ENCODE measurements at places on chromosomes 6 and 20.
A peak's percentile ranks its signal among the peaks of the same experiment; 100 is the strongest.

- DNase-seq: peak; percentile 87
Measured at GRCh38 chr6:33768644-33769120, 20.2 kb downstream of the LEMD2 start.

- DNase-seq: no peak
Measured at GRCh38 chr6:125659887-125660286, 89.5 kb upstream of the HEY2 start.

GRCh38 chr6:166336847-166337246 lies 5.5 kb downstream of the SFT2D1 start:
- DNase-seq: no peak

DNA sequence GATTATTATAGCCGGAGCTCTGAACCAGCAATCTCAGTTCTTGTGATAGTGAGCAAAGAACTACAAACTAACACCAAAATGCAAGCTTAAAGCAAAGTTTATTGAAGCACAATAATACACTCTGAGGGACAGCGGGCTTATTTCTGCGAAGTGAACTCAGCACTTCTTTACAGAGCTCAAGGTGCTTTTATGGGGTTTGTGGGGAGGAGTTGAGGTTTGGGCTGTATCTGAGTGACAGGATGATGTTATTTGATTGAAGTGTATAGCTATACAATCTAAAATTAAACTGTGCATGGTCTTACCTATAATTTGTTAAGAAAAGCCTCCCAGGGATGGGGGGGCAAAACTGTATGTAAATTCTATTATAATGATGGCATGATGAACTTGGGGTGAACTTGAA lies 1.0 kb upstream of the HFE start:
- no peak for DNase-seq

- no peak for DNase-seq
Measured at GRCh38 chr20:19821606-19822005, 63.5 kb downstream of the RIN2 start.

GRCh38 chr6:884570-884969 lies 191.6 kb upstream of the EXOC2 start:
- no peak for DNase-seq

DNA sequence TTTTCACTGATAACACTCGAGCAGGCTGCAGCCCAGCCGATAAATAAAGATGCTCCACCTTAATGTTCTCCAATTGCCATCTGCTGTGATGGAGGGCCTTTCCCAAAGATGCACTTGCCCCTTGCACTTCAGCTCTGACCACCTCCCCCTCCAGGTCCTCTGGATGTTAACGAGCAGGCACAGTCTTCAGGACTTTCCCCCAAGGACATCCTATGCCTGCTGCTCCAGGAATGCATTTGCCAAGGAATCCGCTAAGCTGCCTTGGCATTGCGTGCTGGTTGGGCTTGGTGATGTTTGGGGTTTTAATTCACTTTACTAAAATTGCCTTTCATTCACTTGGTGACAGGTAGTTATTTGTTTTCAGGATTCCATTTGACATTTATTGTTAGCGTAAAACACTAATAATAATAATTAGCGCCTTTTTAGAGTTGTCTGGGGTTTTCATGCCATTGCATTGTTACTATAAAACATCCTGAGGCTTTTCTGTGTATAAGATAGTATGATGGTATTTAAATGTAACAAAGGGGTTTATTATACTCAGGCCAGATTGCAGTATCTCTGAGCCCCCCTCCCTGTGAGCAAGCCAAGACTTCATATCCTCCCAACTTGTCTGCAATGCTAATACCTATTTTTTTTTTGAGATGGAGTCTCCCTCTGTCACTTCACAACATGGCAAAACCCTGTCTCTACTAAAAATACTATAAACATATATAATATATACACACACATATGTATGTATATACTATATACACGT lies 66.7 kb upstream of the TSHZ2 start:
- no peak for DNase-seq

DNA sequence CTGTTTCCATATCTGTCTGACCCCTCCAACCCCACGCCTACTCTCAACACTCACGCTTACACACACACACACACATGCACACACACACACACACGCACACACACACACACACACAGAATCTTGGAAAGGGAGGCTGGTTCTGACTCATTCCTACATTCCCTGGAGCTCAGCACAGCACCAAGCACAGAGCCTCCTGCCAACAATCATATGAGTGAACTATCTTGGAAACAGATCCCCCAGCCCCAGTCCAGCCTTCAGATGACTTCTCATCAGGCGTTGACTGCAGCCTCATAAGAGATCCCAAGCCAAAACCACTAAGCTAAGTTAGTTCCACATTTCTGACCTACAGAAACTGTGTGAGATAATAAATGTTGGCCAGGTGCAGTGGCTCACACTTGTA lies 14.1 kb upstream of the HCK start:
- DNase-seq: no peak

GRCh38 chr20:46113113-46113470 lies 5.0 kb upstream of the CD40 start:
- DNase-seq: no peak

- no peak for DNase-seq
Measured at GRCh38 chr20:59839400-59839799, 94.0 kb downstream of the SYCP2 start.

- DNase-seq: no peak
Measured at GRCh38 chr6:138105446-138105845, 1.8 kb downstream of the PERP start.

GRCh38 chr20:1291191-1291741 lies 25.2 kb downstream of the SNPH start:
- DNase-seq: no peak

DNA sequence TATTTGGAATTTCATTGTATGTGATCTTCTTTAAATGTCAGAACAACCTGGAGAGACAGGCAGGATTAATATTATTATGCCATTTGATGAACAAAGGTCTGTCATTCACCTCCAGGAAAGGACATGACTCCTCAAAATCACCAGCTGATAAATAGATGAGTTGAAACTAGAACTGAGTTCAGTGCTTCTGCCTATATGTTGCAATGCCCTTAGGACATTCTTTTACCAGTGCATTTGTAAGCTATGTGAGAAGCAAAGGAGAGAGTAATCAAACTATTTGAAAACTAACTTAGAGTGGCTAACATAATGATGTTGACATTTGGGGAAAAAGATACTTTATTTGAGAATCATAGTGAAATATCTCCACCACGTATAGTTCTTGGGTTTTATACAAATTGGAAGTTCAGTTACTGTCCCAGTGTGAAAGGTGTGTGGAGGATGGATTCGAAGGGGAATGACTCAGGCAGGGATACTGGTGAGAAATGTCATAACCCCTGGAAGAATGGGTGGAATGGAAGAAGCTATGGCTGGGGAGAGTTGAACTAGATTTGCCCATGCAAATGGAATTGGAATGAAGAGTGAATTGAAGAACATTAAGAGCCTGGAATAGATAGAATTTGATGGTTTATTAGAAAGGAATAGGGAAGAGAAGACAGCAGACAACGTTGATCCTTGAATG lies 21.5 kb downstream of the PKIB start:
- no peak for DNase-seq

GRCh38 chr6:81766482-81767069 lies 14.1 kb upstream of the TENT5A start:
- no peak for DNase-seq

- no peak for DNase-seq
Measured at GRCh38 chr6:149563203-149563927, 2.8 kb upstream of the GINM1 start.

- peak; percentile 42 for DNase-seq
Measured at GRCh38 chr20:36339646-36340592, 33.8 kb downstream of the DLGAP4 start.

DNA sequence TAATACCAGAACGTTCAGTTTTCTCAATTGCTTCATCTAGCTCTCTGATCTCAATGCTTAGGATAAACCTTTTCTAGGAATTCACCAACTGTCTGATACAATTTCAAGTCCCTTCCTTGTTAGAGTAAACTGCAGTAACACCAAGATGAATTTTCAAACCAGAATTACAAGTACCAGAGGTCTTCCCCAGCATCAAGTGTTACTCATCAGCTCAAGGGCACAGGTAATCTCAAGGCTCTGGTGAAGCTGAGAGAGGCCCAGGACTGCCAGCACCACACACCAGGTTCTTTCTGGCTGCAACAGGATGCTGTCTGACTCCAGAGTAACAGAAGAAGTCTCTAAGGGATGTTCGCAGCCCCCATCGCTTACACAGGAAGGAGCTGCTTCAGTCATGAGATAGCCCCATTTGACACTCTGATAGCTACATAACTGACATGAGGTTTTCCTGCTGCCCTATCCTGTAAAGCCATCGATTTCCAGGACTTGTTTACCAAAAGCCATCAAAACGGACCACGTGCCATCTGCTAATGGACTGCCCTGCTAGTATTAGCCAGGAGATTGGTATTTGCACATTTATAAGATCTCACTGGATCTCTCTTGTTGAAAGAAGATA lies 549.4 kb downstream of the UTRN start:
- no peak for DNase-seq

GRCh38 chr6:101961357-101961756 lies 567.8 kb downstream of the GRIK2 start:
- no peak for DNase-seq

- DNase-seq: no peak
Measured at GRCh38 chr6:111926731-111927302, 53.6 kb upstream of the FYN start.

GRCh38 chr6:36627801-36628246 lies 33.7 kb downstream of the SRSF3 start:
- no peak for DNase-seq

DNA sequence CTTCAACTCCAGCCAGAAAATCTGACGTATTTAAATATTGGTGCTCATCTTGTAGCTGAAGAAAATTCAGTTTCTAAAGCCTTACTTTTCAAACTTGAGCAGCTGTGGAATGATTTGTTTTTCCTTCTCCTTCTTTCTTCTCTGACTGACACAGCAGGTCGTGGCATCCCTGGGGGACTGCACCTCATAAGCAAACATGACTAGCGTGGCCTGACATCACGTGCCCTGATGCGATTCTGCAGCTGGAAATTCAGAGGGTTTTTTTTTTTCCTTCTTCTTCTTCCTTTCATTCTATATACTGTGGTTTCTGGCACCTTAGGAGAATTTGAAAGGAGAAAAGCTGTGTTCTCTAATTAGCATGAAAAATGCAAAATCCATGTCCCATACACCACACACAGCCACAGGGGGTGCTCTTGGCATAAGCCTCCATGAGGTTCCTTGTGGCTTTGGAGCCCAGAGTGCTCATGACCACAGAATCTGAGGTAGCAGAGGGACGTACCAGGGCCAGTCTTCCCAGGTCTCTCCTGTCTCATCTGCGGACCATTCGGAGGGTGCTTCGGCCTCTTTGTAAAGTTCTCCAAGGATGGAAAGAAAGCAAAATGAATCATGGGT lies 258.5 kb upstream of the CDH4 start:
- DNase-seq: no peak

DNA sequence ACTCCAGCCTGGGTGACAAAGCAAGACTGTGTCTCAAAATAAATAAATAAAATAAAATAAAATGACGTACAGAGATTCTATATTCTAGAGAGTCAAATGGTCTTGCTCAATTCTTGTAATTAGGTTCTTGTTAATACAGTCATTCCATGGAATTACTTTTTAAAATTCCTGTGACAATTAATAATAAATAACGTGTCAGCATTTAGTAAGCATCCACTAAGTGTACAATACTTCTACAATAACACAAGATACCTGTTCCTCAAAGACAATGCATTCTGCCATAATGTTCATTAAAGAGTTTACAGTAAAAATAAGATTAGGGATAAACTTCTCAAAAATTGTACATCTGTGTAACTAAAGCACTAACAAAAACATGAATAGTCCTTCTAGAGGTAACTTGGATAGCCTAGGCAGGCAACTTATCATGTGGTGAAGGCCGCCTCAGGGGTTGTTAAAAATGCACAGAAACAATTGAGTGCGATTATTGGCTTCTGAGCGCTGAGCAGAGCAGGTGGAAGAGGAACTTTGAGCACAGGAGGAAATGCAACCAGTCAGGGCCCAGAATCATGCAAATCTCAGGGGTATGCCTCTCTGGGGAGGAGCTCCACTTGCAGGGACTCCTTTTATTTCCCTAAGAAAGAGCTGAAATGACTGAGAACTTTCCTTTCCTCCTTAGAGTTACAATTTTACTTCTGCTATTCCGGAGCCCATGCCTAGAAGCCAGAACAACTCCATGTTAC lies 37.1 kb downstream of the QRSL1 start:
- no peak for DNase-seq

GRCh38 chr6:27503436-27504030 lies 30.6 kb upstream of the ZNF184 start:
- peak; percentile 91 for DNase-seq

DNA sequence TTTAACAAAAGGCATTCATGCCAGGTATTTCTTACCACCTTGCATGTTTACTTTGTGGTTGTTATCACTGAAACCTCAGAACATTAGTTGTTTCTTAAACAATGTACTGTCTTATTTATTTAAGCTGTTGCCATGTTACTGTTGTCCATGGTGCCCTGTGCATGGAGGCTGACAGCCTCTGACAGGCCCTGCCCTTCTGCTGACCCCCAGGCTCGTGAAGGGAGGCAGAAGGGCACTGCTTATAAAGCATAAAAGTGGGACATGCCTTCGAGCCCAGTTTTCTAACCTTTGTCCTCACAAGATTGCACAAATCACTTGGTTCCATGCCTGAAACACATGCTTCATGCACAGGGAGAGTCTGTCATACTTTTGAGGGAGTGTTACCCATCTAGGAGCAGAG lies 46.7 kb upstream of the CLIC5 start:
- DNase-seq: no peak

- no peak for DNase-seq
Measured at GRCh38 chr6:79260772-79261171, 26.3 kb upstream of the HMGN3 start.

- DNase-seq: no peak
Measured at GRCh38 chr6:86017236-86017635, 374.6 kb upstream of the SYNCRIP start.

GRCh38 chr6:111551521-111552231 lies 54.0 kb downstream of the TRAF3IP2 start:
- DNase-seq: no peak

GRCh38 chr6:13946506-13946905 lies 21.8 kb downstream of the RNF182 start:
- no peak for DNase-seq

DNA sequence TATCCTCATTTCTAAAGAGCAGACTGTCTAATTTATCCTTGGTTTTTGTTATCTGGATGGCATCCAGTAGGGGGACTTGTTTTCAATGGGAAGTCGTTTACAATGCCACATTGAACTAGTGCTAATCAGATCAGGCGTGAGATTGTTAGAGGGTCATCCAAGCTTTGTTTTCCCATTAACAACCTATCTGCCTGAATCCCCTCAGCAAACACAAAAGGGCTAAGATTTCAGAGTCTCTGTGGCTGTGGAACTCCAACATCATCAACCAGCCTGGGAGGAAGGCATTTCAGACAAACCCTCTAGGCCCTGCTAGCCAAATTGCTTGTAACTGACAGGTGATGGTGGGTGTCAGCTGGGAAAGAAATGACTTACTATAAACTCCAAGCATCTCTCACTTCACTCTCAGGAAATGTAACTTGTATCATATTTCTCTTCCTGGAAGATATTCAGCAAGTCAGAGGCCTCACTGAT lies 47.7 kb downstream of the COL19A1 start:
- DNase-seq: no peak

GRCh38 chr6:130982941-130983456 lies 80.0 kb downstream of the EPB41L2 start:
- no peak for DNase-seq

- peak; percentile 80 for DNase-seq
Measured at GRCh38 chr20:38221119-38221589, 39.4 kb downstream of the KIAA1755 start.
